ENCODE measurements at places on chromosomes 5 and 9. TPM values are rescaled to one million over a fixed set of nuclear protein-coding genes. Genes with fewer than 3 reads are reported as not detected.

FOXD4 gene
- not detected for total RNA-seq

LOX gene
- total RNA-seq: not detected

ANKRD20A1 gene
- 1.4 TPM for total RNA-seq

PCDHGB3 gene
- 0.52 TPM for total RNA-seq

SEMA6A gene
- not detected for total RNA-seq

ST6GALNAC4 gene
- 33.0 TPM for total RNA-seq

LHX2 gene
- not detected for total RNA-seq

STING1 gene
- 95.5 TPM for total RNA-seq

PCDHA5 gene
- total RNA-seq: not detected

WNT8A gene
- total RNA-seq: not detected

PCDHA6 gene
- not detected for total RNA-seq

COL23A1 gene
- 0.15 TPM for total RNA-seq

MZB1 gene
- 60.0 TPM for total RNA-seq

HK3 gene
- total RNA-seq: 6.6 TPM

HAVCR1 gene
- total RNA-seq: 7.2 TPM

KCNN2 gene
- not detected for total RNA-seq

STKLD1 gene
- 2.9 TPM for total RNA-seq

GFM2 gene
- 19.1 TPM for total RNA-seq

GRIA1 gene
- total RNA-seq: not detected

ADGRV1 gene
- total RNA-seq: not detected

MORN5 gene
- total RNA-seq: not detected

GFI1B gene
- total RNA-seq: 0.41 TPM

SOHLH1 gene
- not detected for total RNA-seq

GNE gene
- total RNA-seq: 12.4 TPM

COL15A1 gene
- total RNA-seq: 0.19 TPM

PLPP1 gene
- total RNA-seq: 3.3 TPM

FAM169A gene
- total RNA-seq: 32.6 TPM

BSPRY gene
- total RNA-seq: 4.3 TPM

SLC24A2 gene
- total RNA-seq: not detected

TMEM232 gene
- total RNA-seq: 0.66 TPM

DNAH5 gene
- total RNA-seq: not detected

C9orf153 gene
- total RNA-seq: not detected

AK1 gene
- total RNA-seq: 47.3 TPM

ANKH gene
- total RNA-seq: 63.8 TPM

ADCY2 gene
- total RNA-seq: not detected

FAM114A2 gene
- total RNA-seq: 29.0 TPM

LCN10 gene
- total RNA-seq: not detected

PALM2AKAP2 gene
- not detected for total RNA-seq

RIMOC1 gene
- 14.2 TPM for total RNA-seq

TAL2 gene
- not detected for total RNA-seq

ECM2 gene
- total RNA-seq: not detected

SV2C gene
- total RNA-seq: not detected

SLC6A18 gene
- total RNA-seq: not detected

PDGFRB gene
- 44.8 TPM for total RNA-seq

WWC1 gene
- 0.42 TPM for total RNA-seq

PLCXD3 gene
- not detected for total RNA-seq

DMRT3 gene
- not detected for total RNA-seq

SLC45A2 gene
- not detected for total RNA-seq

GKAP1 gene
- total RNA-seq: 9.4 TPM

All from natural killer cell (primary cell).